ENCODE measurements at places on chromosomes 16 and 17. TPM values are rescaled to one million over a fixed set of nuclear protein-coding genes. Genes with fewer than 3 reads are reported as not detected.

Gene SLC16A13
- total RNA-seq, result 2.2 TPM

Gene HSD17B1
- 0.34 TPM for total RNA-seq

Gene SPOP
- 144 TPM for total RNA-seq

Gene MRPS7
- total RNA-seq, result 63.2 TPM

Gene KREMEN2
- not detected for total RNA-seq

Gene LDHD
- total RNA-seq, result 1.7 TPM

Gene ABCC12
- not detected for total RNA-seq

Gene FAM20A
- not detected for total RNA-seq

Gene YBX2
- 0.17 TPM for total RNA-seq

Gene CLN3
- 29.2 TPM for total RNA-seq

Gene MYL4
- 1.5 TPM for total RNA-seq

Gene CDRT15
- not detected for total RNA-seq

Gene RCVRN
- not detected for total RNA-seq

Gene NOD2
- total RNA-seq, result 1.6 TPM

Data from dermis blood vessel endothelial cell (primary cell).